Stimulated activated naive CD8-positive, alpha-beta T cell treated with anti-CD3 and anti-CD28 coated beads, Interleukin-15, Interleukin-2, amounts not matched to agents 100 U/mL and 50 U/mL, for 24 hours (primary cell): ENCODE measurements at places on chromosomes 5 and 9.

- DNase-seq = no peak
Measured at GRCh38 chr9:134485653-134486052, 155.9 kb upstream of the COL5A1 start.

GRCh38 chr5:135578305-135578684 lies 496 bp downstream of the CXCL14 start:
- DNase-seq = no peak

- DNase-seq = no peak
Measured at GRCh38 chr5:180498378-180498777, 4.2 kb downstream of the CNOT6 start.

GRCh38 chr5:9619331-9620092 lies 10.6 kb downstream of the TAS2R1 start:
- DNase-seq = no peak

- no peak for DNase-seq
Measured at GRCh38 chr9:128565578-128565977, 13.2 kb downstream of the SPTAN1 start.

GRCh38 chr5:54658010-54658409 lies 140.5 kb downstream of the SNX18 start:
- no peak for DNase-seq

DNA sequence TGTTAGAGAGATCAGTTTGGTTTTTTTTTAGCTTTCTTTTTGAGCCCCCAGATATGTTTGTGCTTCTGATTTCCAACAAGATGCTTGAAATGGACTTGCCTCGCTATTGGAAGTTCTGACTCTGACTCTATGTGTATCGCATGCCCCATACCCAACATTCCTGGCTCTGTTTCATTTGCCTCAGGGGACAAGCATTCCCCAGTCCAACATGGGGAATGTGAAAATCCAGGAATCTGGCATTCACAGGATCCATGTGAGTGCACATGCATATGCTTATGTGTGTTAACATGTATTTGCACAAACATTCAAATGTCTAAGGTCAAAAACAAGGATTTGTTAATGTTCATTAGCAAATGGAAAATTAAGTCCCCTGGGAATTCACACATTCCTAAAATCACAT lies 233.9 kb downstream of the TLR4 start:
- no peak for DNase-seq

GRCh38 chr5:94191604-94192003 lies 426.8 kb downstream of the KIAA0825 start:
- DNase-seq = no peak

- no peak for DNase-seq
Measured at GRCh38 chr9:120875643-120875953, 1.4 kb downstream of the PHF19 start.

GRCh38 chr5:151637676-151638075 lies 46.5 kb upstream of the FAT2 start:
- DNase-seq = no peak

GRCh38 chr5:14209836-14210235 lies 66.7 kb downstream of the TRIO start:
- DNase-seq = no peak
